ENCODE measurements at places on chromosomes 11 and 22.

GRCh38 chr22:49925525-49926128, 7.2 kb downstream of the CRELD2 start:
- peak; percentile 81 for DNase-seq

- DNase-seq, result no peak
Measured at GRCh38 chr11:75563501-75563977, 1.5 kb downstream of the SERPINH1 start.

- no peak for DNase-seq
Measured at GRCh38 chr11:117816846-117817367, 7.6 kb downstream of the FXYD2 start.

- DNase-seq, result no peak
Measured at GRCh38 chr11:14751975-14752407, 108.4 kb downstream of the PDE3B start.

- no peak for DNase-seq
Measured at GRCh38 chr11:46723359-46723680, 4.3 kb downstream of the F2 start.

DNA sequence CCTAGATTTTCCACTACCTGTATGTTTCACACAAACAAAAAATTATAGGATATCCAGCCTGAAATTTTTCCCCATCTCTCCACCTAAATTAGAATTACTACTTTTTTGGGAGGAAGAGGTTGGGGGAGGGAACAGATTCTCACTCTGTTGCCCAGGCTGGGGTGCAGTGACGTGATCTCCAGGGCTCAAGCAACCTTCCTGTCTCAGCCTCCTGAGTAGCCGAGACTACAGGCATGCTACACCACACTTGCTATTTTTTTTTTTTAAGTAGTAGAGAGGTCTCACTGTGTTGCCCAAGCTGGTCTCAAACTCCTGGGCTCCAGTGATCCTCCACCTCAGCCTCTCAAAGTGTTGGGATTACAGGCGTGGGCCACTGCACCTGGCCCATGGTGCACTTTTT, 9.5 kb downstream of the JAML start:
- DNase-seq, result no peak

DNA sequence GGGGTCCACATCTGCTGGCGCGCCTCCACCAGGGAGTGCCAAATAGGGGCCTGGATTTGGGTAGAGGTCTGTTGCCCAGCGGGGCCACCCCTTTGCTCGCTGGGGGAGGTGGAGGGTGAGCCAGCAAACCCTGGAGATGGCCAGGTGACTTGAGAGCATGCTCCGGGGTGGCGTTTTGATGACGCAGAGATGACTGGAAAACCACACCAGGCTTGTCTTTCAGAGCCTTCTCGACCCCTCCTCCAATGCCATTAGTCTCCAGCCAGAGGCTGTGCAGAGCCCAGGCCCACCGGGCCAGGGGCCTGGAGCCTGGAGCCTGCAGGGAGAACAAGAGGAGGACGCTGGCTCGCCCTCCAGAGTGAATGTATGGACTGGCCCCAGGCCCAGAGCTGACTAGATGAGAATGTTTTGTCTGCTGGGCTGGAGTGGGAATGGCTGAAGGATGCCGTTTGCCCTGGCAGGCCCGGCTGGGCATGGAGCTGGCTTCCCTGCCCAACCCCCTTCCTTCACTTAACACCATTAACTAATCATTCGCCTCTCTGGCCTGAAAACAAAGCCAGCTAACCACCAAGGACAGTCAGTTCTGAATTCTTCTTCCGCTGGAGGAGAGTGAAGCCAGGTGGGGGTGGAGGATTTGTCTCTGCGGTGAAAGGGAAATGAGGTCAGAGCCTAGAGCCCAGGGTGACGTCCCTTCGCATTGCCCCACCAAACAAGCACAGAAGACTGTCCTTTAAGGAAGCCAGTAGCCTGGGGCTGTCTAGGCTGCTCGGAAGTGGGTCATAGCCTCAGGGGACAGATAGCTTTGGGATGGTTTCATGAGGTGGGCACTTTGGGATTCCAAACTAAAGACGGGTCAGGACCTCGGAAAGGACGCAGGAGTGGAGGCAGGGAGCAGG, 1.6 kb upstream of the MCAM start:
- DNase-seq, result peak; percentile 23

- DNase-seq, result no peak
Measured at GRCh38 chr11:79471071-79471844, 30.4 kb upstream of the TENM4 start.

GRCh38 chr11:65321076-65321475, 6.4 kb downstream of the CDC42EP2 start:
- DNase-seq, result no peak

DNA sequence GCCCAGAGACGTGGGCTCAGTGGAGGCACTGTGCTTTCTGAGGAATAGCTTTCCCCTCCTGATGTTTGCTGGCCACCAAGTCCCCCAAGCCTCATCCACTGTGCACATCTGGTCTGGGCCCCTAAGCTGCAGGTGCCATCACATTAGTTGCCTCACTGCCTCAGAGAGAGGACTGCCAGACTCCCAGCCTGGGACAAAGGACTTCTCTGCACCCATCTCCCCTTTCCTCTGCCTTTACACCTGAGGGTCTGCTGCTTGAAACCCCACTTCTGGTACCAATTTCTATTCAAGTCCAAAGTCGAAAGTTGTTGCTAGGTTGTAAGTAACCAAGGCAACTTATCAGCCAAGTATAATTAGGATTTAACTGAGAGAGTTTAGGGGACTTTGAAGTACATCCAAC, 3.7 kb upstream of the LZTR1 start:
- no peak for DNase-seq

GRCh38 chr11:76120513-76121101, 85.7 kb downstream of the WNT11 start:
- no peak for DNase-seq

DNA sequence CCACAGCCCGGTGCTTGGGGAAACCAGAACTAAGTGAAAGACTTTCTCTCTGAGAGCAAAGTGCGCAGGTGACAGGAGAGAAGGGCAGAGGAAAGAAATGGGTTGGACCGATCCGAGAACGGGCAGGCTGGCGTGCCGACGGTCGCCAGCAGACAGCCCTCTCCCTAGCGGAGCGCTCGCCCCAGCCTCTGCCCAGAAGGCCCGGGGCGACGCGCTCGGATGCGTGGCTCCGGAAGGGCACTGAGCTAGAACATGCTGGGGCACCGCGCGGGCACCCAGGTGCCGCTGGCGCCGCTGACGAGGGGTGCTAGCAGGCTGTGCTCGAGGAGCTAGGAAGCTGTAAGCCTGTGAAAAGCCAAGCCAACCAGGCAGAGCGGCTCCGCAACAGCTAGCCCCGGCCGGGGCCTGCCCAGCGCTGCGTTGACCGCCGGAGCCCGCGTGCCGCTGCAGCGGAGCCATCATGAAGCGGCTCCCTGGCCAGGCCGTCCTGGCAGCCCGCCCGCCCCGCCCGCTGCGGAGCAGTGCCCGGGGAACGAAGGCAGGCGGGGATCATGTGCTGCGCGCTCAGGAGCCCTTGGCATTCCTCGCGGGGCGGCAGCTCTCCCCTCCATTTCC, 22.1 kb upstream of the RRAS2 start:
- DNase-seq, result peak; percentile 24

Measured in CD4-positive, alpha-beta T cell treated with Interleukin-4 for 4 hours (primary cell).